Activated CD4-positive, alpha-beta memory T cell treated with anti-CD3 and anti-CD28 coated beads, Interleukin-2, amount 10 ng/mL, durations not matched to agents 7 days and 5 days (primary cell): ENCODE measurements at places on chromosomes 5 and 9. TPM values are rescaled to one million over a fixed set of nuclear protein-coding genes. Genes with fewer than 3 reads are reported as not detected.

Gene CNTNAP3B
- total RNA-seq: not detected

Gene TMOD1
- total RNA-seq: 1.5 TPM

Gene TRIP13
- total RNA-seq: 26.6 TPM

Gene PDE6A
- total RNA-seq: not detected

Gene FBXO10
- total RNA-seq: 6.7 TPM

Gene ZNF462
- 0.70 TPM for total RNA-seq

Gene SHISAL2B
- total RNA-seq: not detected

Gene FGF1
- not detected for total RNA-seq

Gene ARL10
- total RNA-seq: 6.5 TPM

Gene SKIC3
- 70.7 TPM for total RNA-seq

Gene CCDC171
- 2.5 TPM for total RNA-seq

Gene PTGS1
- total RNA-seq: 0.08 TPM

Gene UGT3A2
- 0.18 TPM for total RNA-seq

Gene ZNF366
- total RNA-seq: not detected
